MG63 (cell line): ENCODE measurements at places on chromosomes 13 and 19. TPM values are rescaled to one million over a fixed set of nuclear protein-coding genes. Genes with fewer than 3 reads are reported as not detected.

SLITRK6 gene
- total RNA-seq: 1.4 and 2.3 TPM in 2 replicates

C3 gene
- total RNA-seq: 2.2 and 7.5 TPM in 2 replicates

ZNF562 gene
- total RNA-seq: 12.0 and 16.1 TPM in 2 replicates

GJA3 gene
- 2.3 and 3.3 TPM in 2 replicates for total RNA-seq

TNNI3 gene
- total RNA-seq: not detected in 2 replicates

ZNF460 gene
- total RNA-seq: 24.9 and 37.9 TPM in 2 replicates

TBXA2R gene
- total RNA-seq: 1.9 and 2.1 TPM in 2 replicates

IQCN gene
- 0.03 and 0.05 TPM in 2 replicates for total RNA-seq

ZNF723 gene
- total RNA-seq: not detected in 2 replicates

PRTN3 gene
- total RNA-seq: not detected in 2 replicates
